Fibroblast of skin of right quadriceps (primary cell): ENCODE measurements at places on chromosomes 2 and 18.

GRCh38 chr18:37453752-37454151 lies 111.8 kb downstream of the CELF4 start:
- DNase-seq = no peak

DNA sequence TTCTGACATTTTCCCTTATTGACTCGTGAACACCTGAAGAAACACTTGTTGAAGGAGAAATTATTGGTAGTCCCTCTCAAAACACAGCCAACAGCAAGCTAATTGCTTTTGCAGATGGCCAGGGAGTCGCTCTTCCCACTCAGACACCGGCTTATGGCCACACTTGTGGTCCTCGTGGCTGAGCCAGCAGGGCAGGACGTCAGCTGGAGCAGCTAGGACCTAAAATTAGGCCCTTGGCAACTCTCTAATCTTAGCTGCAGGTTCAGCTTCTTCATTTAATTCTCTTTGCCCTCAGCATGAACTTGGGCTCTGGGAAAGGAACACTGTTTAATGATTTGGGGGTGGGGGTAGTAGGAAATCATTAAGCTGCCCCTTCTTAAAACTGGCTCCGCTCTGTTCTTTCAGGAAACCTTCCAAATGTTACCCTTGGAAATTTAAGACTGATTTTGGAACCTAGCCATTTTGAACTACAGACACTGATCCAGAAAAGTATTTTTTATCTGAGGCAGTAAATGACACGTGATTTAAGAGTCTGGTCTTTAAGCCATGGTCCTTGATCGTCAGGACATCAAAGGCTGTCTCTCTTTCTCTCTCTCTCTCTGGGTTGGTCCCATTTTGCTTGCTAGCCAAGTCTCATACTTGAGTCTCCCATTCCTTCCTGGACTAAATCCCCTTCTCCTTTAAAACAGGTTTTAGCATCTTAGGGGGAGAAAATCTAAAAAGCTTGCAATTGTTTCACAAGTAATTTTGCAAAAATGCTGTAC lies 77.5 kb downstream of the CDK15 start:
- DNase-seq = no peak

DNA sequence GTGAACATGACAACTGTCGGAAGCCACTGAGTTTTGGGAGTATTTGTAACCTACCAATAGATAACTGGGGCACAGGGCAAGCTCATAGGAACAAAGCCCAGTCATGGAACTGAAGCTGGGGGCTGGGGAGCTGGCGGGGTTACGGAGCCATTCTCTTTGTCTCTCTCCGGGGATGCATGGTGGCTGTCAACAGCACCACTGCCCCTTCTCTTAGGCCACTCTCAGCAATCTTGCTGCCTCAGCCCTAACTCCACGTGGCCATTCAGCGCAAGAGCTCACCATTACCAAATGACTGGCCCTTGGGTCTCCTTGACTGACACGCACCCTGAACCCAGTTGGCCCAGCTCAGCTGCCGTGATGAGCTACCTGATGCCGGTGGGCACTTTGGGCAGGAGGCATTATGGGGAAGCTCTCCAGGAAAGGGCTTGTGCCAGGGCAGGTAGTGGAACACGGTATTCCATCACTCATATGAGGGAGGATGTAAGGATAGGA lies 33.6 kb upstream of the ODC1 start:
- DNase-seq = no peak

GRCh38 chr2:217186668-217187159 lies 326.9 kb upstream of the TNP1 start:
- DNase-seq = no peak

GRCh38 chr2:232835687-232836208 lies 34.3 kb upstream of the SNORC start:
- no peak for DNase-seq

- DNase-seq = no peak
Measured at GRCh38 chr2:106113361-106113966, 80.6 kb downstream of the UXS1 start.

DNA sequence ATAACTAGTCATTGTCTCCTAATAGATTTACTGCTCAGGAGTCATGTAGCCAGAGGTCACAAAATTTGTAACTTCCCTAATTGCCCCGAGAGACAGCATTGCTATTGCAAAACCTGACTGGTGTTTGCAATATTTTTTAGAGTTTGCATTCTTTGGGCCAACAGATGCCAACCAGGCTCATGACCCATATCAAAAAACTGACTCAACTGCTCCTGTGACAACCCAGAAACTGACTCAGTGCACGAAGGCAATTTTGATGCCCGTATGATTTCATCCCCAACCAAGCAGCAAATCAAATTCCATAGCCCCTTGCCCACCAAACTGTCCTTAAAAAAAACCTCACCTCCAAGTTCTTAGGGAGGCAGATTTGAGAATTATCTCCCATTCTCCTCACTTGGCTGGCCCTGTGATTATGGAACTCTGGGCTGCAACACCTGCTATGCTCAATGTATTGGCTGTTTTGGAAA lies 951.3 kb downstream of the TSN start:
- DNase-seq = no peak

DNA sequence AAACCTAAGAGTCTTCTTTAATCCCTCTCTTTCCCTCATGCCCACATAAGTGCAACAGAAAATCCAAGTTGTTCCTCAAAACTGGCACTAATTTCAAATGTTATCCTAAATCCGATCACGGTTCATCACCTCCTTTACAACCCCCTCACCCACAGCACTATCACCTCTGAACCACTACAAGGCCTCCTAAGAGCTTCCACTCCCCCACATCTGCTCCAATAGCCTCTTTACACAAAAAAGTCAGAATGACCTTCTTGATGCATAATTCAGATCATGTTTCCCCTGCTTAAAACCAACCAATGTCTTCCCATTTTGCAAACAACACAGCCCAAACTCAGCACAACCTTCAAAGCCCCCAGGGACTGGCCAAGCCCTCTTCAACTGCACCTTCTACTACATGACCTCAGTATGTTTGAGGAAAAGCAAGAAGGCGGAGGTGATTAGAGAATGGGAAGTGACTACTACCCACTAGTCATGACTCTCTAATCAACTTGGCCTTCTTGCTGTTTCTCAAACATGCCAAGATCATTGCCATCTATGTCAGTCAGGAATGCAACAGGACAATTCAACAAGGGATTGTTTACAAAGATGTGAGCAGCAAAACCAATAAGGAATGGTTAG lies 34.6 kb upstream of the GCC2 start:
- no peak for DNase-seq

DNA sequence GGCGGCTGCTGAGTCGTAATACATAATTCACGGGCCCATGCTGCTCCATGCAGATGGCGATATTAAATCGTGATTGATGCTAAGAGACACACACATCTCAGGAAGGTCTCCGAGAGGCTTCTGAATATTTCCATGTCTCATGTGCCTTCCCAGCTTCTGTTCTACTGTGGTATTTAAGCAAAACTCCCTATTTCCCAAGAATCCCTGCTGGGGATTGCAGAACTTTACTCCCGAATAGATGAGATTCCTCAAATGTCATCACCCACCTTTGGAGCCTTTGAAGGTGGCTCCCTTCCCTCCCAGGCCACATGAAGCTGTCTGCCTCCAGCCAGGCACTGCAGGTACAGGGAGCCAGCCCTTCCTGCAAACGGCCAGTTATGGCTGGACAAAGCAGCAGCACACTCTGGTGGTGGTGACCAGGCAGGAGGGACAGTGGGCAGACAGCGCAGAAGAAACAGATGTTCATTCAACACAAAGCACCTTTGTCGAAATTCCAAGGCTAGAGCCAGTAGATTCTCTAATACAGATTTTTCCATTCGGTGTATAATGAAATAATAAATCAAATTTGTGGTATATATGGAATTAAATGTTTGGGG lies 14.1 kb downstream of the NRP2 start:
- no peak for DNase-seq

- peak; percentile 72 for DNase-seq
Measured at GRCh38 chr2:224518806-224519580, 66.2 kb downstream of the CUL3 start.

DNA sequence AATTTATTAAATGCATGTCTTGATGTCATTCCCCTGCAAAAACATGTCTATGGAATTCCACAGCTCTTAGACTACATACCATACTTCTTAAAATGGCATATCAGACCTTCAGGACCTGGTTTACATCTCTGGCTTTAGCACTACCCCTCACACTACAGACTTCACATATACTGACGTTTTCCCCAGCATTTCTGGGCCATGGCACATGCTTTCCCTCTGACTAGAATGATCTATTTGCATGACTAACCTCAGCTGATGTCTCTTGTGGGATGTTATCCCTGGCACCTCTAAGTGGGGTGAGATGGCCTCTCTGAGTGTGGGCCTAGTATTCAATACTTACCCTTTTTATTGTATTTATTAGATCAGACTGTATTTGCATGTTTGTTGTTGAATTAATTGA lies 381.6 kb downstream of the ERBB4 start:
- peak; percentile 38 for DNase-seq

GRCh38 chr2:137776697-137777096 lies 187.6 kb upstream of the HNMT start:
- no peak for DNase-seq

- peak; percentile 35 for DNase-seq
Measured at GRCh38 chr18:62741118-62741566, 25.8 kb downstream of the PHLPP1 start.

DNA sequence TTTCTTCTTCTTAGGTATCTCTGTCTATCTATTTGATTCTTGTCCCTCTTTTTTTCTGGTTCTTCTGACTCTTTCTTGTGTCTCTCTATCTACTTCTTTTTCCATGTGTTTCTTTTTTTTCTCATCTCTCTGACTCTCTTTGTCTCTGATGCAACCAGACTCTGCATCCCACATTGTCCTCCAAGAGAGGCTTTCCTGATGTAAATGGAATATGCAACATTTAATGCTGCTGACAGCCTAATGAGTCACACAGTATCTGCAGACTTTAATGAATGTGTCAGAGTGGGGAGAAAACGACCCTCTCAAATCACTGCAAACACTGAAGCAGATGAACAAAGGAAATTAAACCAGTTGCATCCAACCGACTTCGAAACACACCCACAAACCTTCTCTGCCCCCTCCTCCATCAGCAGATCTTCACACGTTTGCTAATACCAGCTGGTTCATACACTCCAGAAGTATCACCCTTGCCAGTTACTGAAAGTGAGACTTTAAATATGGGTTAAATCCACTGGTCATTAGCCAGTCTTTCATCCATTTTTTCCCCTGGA lies 351.5 kb downstream of the TXNL1 start:
- DNase-seq = peak; percentile 95

DNA sequence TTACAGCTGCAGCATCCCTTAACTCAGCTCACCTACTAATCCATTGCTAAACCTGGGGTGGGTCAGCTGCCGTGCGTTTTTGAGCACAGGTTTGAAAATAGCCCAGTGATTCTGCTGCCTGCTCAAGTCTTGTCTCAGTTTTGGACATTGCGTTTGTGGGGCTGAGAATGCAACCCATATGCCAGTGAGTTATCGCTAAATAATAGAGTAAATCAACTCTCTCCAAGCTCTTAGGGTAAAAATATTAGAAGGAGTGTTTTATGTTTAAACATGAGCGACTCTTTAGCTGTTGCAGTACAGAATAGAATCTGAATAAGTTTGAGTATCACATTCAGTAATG lies 2.1 kb downstream of the TSHZ1 start:
- DNase-seq = no peak

DNA sequence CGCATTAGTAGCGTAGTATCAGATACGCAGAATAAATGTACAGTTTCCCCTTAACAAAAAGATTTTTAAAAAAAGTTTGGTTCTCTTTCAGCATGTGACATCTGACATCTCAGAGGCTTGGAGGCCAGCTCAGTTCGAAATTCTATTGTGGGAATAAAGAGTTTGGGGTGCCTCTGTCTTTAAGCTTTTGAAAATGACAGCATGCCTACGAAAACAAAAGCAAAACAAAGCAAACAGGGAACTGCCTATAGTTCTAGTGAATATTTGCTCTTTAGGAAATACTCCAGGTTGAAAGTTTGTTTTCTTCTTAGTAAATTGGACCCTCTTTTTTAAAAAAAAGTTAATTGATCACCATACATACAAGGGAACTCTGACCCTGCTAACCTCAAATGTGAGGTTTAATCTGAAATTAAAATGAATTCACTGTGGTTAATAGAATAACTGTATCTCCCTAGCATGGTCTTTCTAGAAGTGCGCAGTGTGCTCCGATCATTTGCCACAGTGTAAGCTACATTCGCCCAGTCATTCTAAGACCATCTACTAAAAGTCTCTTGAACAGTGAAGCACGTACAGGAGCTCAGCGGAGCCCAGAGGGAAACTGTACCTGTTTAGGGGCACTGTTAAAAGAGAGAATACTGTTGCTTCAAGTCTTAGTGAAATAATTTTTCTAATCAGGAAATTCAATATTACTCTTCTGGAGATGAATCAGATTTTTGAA lies 347.0 kb upstream of the CDH2 start:
- DNase-seq = no peak

DNA sequence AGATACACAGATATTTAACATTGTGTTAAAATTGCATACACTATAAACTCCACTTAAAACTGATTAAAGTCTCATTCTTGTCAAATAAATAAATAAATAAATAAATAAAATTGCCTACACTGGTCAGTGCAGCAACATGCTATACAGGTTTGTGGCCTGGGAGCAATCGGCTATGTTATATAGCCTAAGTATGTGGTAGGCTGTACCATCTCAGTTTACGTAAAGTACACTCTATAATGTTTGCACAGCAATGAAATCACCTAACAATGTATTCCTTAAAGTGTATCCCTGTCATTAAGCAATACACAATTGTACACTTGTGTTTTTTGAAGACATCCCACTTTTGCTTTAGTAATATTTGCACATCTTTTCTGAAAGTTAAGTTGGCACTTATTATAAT lies 337.7 kb upstream of the SETBP1 start:
- DNase-seq = no peak

DNA sequence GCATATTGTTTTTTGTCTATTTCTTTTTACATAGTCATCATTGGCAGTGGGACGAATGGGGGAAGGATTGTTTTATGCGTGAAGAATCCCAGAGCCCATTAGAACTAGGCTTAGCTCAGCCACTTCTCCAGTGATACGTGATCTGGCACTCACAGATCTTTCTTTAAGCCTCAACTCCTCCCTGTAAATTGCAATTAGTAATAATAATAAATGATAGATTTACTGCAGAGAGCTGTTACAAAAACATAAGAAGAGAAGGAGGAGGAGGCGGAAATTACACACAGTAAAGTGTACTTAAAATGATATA lies 629.3 kb downstream of the NRXN1 start:
- DNase-seq = no peak

GRCh38 chr2:202780514-202781021 lies 91.0 kb downstream of the ICA1L start:
- DNase-seq = peak; percentile 44

DNA sequence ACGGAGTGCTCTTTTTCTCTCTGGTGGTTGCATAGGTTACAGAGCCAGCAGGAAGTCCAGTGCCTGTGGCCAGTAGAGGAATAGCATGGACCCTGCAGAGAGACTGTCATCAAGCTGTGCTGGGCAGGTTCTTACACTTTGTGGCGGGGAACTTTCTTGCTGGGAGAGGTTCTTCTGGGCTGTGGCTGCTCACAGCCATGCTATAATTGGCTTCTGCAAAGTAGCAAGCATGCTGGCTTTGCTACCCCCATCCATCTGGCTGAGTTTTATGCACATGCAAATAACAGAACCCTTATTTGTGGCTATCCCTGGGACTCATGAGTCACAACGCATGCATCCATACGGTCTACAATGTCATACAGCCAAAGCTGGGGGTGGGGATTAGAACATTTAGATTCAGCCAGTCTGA lies 68.9 kb downstream of the PLCL1 start:
- peak; percentile 95 for DNase-seq

- no peak for DNase-seq
Measured at GRCh38 chr2:25561136-25561850, 112.1 kb downstream of the DTNB start.
